ENCODE measurements at places on chromosomes 1 and 21.

DNA sequence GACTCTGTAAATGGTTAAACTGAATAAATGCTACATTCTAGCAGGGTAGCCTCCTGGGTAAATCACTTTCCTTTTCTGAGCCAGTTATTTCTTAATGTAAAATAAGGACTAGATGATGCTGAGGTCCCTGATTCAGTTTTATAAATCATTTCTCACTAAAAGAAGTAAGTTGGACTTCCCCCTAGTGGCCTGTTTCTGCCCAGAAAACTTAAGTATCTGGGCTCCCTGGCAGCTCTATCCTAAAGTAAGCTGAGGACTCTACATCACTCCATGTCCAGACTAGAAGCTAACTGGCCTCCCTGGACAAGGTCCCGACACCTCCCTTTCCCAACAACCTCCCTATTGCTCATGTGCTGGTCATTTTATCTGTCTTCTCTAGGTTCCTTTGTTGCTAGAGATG, 3.0 kb downstream of the GPN2 start:
- DNase-seq, result no peak

DNA sequence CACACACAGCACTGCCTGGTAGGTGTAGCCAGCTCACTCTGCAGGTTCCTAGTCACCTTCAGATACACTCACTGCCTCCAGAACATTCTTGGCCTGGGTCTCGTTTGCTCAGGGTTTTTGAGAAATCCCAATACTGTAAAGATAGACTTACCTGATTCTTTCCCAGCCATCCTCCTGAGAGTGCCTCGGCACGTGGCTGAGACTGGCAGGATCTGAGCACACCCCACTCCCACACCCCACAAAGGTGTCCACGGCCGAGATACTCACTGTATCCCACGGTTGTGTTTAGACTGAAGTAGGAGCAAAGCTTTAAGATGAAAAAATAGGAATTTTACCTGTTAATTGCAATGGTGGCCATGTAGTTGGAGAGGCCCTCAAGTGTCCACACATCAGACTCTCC, 33.4 kb downstream of the SNAP47 start:
- no peak for DNase-seq

- DNase-seq, result no peak
These were observed 35.9 kb downstream of the RGSL1 start for GRCh38 chr1:182485861-182486260.

DNA sequence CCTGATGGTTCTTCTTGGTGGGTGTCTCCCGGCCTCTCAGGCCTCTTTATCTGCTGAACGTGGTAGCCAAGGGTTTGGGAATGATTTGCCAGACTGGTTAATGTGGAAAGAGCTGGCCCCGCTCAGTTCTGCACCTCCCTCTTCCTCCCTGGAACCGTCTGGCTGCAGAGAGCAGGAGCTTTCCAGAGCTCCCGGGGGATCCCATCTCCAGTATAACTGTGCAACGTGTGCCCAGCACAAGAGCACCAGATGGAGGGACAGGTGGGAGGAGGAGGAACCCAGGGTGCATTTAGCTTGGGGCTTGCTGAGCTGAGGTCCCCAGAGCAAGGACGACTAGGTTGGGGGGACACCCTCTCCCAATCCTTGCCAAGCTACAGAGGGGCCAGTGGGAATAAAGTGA, 5.0 kb downstream of the TFF1 start:
- no peak for DNase-seq

GRCh38 chr21:14403681-14404318, 20.9 kb upstream of the HSPA13 start:
- DNase-seq, result no peak

DNA sequence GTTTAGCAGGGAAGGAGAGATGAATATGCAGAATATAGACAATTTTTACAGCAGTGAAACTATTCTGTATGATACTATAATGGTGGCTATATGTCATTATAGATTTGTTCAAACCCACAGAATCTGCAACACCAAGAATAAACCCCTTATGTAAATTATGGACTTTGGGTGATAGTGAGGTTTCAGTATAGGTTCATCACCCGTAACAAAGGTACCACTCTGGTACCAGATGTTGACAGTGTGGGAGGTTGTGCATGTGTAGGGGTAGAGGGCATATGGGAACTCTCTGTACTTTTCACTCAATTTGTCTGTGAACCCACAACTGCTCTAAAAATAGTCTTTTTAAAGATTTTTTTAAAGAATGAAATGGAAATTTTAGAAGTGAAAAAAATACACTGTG, 29.9 kb upstream of the PRDX6 start:
- no peak for DNase-seq

DNA sequence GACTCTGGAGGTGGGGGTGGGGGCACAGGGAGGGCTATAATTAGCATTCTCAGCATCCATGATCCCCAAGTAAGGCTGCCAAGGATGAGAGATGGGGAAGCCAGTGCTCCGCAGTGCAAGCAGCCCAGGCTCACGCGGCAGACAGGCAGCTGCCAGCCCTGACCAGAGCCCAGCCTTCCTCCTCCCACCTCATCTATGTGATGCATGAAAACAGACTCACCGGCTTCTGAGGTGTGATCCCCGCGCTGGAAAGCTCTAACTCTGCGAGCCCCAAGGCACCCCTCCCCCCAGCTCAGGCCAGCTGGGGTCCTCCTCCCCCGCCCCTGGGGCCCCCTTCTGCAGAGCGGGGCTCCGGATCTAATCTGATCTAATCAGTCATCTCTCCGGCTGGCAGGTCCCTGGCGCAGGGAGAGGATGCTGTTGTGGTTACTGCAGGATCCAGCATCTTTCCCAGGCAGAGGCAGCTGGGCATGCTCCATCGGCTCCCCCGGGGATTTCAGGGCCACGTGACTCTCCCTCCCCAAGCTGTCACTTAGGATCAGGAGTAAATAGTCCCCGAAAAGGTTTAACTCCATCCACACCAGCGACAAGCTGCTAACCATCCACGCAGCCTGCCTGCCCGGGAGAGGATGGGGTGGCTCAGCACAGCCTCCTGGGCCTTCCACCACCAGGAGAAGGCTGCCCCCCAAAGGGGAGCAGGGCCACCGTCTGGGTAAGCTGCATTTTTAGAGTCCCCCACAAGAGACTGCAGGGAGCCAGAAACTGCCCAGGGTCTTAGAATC, at the start of gene PLEKHA6:
Gene PLEKHA6 (minus strand): TSS at position 456 of the 782 bp plus-strand sequence. CDS start 86,202 bp downstream, outside the sequence.
- DNase-seq, result no peak

DNA sequence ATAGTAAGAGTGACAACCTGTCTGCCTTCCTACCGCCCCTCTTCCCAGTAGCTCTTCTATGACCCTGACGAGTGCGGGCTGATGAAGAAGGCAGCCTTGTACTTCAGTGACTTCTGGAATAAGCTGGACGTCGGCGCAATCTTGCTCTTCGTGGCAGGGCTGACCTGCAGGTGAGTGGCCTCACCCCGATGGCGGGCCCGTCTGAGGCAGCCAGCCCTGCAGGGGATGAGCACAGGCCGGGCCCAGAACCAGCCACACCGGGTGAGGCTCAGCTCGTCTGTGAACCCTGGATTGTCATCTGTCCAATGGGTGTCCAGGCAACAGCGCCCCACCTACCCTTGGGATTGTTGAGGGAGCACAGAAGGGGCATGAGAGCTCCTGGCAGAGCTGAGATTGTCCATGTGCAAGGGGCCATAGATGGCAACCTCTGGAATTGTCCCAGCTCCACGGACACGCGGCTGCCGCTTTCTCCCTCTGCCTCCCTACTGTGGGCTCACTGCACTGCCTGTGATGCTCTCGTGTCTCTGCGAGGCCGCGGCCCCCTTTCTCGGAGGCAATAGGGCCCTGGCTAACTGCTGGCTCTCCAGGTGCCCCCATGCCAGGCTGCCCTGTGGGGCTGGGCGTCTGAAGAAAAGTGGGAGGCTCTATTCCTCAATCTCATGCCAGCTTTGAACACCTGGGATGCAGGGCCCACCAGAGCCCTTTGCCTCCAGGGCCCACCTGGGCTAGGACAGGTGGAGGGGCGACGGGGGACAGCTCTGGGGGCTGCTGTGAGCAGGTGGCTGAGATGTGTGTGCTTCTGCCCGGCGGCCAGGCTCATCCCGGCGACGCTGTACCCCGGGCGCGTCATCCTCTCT, 50.0 kb upstream of the LRRC3 start:
- DNase-seq, result no peak

DNA sequence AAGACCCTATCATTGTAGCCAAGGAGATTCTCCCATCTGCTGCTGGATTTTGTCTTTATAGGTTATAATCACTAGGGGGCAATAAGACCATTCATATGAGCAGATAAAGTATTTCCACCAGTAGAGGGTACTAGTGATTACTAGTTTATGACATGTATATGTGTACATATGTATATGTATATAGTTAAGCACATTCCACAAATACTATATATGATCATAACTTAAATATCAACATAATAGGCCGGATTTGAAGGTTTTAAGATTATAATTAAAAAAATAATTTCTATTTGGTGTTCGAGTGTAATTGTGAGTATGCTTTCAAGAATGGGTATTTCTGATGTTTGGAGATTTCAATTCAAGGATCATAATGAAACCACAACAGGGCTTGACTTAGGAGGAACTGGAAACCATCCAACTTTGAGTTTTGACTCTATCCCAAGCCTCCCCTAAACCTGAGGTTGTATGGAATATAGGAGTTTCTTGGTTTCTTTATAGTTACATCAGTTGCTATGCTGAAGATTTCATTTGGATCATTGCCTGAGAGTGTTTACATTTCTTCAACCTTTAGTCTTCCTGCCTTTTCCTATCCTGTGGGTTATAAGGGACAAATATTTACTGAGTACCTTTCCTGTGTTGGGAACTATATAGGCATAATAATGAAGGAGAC, 16.9 kb downstream of the TCEANC2 start:
- DNase-seq, result no peak

DNA sequence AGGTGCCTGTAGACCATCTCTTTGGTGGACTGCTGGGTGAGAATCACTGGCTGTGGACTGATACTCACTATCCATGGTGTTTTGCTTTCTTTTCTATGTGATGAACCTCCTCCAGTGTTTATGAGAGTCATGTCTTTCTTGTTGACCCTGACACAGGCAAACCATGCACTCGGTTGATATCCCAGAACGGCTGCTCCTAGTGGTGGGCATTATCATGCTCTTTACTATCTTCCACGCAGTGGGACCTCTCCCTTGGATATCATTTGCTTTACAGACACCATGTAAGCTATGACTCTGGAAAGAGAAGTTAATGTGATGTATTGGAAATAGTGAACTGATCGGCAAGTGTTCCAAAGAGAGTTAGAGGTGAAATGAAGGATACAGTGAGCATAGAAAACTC, 1455.6 kb downstream of the BRINP3 start:
- no peak for DNase-seq

DNA sequence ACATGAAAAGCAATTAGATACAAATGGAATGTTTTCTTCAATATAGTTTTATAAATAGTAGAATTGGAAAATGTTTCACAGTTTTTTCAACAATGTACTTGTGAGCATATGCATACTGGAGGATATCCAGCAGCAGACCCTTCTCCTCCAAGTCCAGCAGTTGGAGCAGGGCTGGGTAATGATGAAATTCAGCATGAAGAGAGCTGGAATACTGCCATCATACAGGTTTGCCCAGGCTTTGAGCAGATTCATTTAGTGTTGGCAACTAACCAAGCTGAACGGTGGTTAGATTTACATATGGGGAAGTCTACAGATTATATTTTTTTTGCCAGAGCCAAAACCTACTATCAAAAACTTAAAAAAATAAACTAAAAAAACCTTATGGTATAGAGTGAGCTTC, 38.3 kb downstream of the WDR3 start:
- no peak for DNase-seq

DNA sequence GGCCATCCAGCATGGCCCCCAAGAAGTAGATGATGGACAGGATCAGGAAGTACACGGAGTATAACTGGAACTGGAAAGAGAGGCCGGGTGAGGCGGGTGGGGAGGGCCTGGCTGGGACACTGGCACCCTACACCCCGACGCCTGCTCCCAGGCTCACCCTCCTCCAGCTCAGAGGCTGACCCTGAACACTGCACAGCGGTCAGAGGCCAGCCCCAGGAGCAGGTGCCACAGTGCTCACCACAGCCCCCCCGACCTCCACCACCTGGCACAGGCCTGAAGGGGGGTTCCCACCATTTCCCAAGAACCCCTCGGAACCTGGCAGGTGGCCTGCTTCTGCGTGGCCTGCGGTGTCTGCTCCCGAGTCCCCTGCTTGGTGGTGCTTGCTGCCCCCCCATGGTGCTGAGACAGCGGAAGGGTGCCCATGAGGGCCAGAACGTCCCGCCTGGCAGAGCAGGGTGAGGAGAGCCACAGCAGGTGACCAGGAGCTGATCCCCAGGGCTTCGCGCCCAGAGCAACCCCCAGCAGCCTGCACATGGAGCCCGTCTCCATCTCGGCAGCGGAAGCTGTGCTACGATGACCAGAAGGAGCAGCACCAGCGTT, 26.1 kb downstream of the SLC19A1 start:
- DNase-seq, result no peak

DNA sequence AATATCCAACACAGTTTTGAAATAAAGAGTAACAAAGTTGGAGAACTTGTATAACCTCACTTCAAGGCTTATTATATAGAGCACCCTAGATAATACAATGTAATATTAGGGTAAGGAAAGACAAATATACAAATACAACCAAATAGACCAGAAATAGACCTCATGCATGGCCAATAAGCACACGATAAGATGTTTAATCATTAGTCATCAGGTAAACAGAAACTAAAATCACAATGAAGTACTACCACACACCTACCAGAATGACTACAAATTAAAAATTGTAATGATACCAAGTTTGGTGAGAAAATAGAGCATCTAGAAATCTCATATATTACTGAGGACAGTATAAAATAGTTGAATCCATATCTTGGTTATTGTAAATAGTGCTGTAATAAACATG, 20.3 kb upstream of the CTTNBP2NL start:
- no peak for DNase-seq

DNA sequence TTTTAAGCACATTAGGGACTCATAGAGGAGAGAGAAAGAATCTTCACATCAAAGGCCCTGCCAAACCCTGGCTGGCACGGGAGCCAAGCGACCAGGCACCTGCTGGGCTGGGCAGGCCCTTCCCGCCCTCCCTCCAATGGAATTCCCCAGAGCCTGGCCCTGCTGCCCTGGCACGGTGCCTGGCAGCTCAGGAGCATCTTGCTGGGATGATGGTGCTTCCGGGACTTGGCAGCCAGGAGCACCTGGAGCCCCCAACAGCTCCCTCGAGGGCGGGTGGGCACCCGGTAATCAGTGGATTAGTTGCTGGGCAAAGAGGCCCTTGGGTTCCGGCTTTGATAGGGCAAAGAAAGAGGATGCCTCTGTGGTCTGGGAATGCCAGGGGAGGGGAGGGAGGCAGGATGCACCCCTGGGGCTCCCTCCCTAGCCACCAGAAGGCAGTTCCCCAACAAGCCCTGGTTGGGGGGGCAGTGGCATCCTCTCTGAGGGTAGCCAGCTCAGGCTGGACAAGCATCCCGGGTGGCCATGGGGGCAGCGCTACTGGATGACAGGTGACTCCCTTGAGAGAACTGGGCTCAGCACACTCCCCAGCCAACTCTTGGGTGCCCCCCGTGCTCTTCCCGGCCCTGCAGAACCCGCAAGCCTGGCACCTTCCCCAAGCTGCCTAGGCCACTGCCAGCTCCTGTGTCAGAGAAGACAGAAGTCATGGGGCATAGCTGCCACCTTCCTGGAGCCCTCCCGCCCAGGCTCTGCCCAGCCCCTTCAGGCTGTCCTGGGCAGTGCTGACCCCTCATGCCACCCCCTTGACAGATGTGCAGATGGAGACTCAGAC, 26.4 kb downstream of the KRTAP10-1 start:
- DNase-seq, result no peak

- no peak for DNase-seq
These were observed 586.4 kb upstream of the ZRANB2 start for GRCh38 chr1:71667216-71667615.
